ENCODE measurements at places on chromosomes 3 and 15.

DNA sequence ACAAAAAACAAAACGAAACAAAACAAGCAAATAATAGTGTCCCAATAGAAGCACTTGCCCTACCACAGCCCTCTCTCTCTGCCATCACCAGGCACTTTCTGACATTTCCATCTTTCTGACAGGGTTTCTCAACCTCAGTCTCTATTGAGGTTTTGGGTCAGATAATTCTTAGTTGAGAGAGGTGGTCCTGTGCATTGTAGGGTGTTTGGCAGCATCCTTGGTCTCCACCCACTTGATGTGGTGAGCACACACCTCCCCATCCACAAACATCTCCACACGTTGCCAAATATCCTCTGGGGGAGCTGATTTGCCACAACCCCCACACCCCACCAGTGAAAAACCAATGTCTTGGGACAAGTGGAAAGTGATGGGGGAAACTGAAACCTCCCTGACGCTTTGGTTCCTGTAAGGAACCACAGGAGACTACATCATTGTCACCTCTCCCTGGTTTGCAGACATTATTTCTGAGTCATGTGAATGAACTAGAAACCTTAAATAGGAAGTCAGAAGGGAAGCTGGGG, 733.7 kb upstream of the CFAP20DC start:
- DNase-seq = no peak

DNA sequence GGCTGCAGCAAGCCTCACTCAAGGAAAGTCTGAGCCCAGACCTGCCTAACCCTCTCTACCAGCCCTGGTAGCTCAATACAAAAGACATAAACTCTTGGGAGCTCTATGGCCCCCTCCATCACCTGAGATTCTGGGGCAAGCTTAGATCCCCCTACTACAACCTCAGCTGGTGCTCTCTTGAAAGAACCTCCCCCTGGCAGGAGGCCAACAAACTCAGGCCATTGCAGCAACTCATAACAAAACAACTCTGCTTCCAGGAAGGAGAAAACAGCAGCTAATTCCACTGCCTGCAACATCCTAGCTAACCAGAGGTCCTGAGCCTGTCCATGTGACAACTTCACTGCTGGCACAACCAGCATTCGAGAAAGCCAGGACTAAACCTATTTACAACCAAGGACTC, 169.2 kb downstream of the ROBO1 start:
- DNase-seq = no peak

- DNase-seq = no peak
Observed at GRCh38 chr3:112035241-112035640, 705 bp downstream of the TMPRSS7 start.

DNA sequence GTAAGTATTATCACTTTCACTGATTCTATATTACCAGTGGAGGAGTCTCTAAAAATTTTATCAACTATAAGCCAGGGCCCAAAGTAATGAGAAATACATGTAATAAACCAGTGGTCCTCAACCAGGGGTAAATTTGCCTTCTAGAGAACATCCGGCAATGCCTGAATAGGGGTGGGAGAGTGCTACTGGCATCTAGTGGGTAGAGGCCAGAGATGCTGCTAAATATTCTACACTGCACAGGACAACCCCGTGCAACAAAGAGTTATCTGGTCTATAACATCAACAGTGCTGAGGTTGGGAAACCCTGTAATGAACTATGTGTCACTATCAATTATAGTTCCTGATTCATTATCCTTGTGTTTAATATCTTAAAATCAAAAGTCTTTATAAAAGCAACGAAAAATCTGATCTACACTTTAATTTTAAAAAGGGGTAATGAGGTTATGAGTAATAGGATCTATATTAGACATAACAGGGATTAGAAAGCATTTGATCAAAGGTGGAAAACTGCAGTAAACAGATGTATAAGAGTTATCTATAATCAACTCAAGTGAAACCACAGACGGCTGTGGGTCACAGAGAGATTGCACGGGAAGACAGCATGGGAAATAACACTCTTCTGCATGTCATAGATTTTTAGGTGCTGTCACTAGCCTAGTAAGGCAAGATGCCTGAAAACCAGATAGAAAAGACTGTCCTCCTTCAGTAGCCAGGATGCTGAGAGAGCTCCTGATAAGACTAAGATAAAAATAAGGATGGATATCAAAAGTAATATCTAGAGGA, 2.0 kb downstream of the LYSMD2 start:
- no peak for DNase-seq

- DNase-seq = no peak
Observed at GRCh38 chr3:70006089-70006488, 6.6 kb downstream of the SAMMSON start.

- no peak for DNase-seq
Observed at GRCh38 chr15:77773903-77774302, 141.2 kb upstream of the LINGO1 start.

DNA sequence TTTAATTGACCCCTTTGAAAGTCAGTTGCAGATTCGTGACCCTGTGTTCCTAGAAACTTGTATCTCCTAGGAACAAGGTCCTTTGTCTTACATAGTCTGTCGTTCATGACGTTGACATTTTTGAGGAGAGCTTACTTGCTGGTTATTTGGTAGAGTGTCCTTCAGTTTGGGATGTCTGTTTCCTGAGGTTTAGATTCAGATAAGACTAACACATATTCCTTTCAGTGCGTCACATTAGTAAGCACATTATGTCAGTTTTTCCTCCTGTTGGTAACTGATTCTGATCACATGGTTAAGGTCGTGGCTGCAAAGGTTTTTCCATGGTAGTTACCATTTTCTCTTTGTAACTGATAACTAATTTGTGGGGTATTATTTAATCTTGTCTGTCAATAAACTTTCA, 80.8 kb downstream of the PCCB start:
- DNase-seq = no peak

GRCh38 chr15:81084716-81085115, 49.4 kb upstream of the CFAP161 start:
- no peak for DNase-seq

GRCh38 chr3:14240366-14240765, 61.7 kb downstream of the LSM3 start:
- DNase-seq = no peak

GRCh38 chr3:55947406-55947805, 460.3 kb upstream of the WNT5A start:
- DNase-seq = no peak

DNA sequence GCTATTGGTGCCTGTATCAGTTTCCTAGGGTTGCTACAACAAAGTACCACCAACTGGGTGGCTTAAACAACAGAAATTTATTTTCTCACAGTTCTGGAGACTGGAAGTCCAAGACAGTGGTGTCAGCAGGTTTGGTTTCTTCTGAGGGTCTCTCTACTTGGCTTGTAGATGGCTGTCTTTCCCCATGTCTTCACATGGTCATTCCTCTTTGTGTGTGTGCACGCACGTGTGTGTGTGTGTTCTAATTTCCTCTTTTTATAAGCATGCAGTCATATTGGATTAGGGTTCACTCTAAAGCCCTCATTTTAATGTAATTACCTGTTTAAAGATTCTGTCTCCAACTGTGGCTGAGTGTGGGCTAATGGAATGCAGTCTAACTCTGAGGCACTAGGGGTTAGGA, 182.5 kb downstream of the SPATA16 start:
- no peak for DNase-seq

DNA sequence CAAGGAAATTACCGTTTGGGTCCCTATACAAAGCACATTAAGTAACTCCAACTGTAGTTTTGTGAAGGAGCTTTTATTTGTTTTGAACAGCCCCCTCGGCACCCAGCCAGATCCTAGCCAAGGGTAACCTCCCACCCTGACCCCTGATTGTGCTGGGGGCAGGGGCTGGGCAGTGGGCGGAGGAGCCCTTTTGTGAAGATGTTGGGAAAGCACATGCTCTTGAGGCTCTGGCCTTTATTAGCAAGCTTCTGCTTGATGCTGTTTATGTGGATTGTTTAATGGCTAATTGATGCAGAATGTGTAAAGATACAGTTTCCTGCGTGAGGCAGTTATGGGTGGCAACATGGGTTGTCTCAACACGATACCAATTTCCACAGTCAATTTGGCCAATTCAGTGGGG, 136.5 kb downstream of the MAP2K5 start:
- no peak for DNase-seq

DNA sequence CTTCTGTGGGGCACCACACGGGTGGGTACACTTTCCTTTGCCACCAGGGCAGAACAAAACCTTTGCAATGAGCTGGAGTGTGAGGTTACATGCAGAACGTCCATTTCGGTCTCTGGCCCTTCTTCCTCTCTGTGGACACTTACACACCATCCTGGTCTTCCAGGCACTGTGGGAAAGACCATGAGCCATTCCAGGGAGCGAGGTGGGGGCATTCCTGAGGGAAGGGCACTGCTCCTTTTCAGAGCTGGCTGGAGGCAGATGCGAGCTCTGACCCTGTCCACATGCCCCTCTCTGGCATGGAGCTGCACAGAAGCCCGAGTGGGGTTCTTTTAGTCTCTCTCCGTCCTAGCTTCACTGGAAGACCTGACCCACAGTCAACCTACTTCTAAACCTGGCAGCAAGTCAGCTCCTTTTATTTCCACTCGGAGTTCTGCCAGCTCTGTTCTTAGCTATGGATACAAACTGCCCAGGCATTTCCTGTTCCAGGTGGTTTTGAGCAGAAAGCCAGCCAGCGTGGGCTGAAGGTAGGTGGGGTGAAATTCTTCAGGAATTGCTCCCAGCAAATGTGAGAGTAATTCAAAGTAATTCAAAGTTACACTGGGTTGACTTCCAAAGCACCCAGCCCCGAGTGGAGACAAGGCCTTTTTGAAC, 281.4 kb downstream of the ADAMTS17 start:
- no peak for DNase-seq

DNA sequence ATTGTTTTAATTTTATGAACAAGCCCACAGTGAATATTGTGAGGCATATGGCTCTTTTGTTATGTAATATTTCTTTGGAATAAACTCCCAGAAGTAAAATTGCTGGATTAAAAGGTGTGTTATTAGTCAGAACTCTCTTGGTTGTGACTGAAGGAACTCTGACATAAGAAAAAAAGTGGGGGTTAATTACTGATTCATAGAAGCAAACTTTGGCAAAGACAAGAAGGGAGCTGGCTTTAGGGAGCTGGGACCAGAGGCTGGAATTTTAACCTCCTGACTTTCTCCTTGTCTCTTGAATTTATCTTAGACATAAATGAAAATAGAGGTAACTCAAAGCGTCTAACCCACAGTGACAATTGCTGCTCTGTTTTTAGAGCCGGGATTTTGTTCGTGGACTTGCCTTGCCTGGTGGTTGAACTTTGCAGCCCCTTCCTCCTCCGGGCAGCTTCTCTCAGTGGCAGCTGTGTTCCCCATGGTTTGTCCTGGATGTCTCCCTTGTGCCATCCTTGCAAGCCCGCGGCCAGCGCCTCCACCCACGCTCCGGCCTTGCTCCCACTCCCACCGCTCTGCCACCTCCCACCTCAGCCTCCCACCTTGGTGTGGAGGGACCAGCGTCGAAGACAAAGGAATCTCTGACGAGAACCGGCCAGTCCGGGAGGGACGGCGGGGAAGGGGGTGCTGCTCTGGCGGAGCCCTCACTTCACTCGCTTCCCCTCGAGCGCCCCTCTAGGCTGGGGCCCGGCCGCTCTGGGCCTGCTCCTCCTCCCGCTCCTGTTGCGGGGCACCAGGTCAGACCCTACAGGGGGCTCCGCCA, 28.0 kb downstream of the ARHGAP31 start:
- DNase-seq = no peak

DNA sequence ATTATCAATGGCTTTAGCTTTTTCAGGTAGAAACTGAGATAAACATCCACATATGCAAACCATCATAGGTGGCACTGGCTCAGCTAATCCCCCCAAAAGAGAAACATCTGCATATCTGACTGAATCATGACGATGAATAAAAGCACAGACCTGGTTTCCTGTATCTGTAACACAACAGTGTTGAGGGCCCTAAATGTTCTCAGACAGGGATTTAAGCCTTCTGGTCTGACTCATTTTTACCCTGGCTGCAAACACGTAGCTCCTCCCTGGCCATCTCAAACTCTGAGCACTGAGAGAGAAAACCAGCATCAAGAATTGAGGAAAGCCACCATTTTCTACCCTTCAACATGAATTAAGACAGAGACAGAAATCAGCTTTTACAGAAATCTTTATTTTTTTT, 35.2 kb downstream of the GLB1 start:
- no peak for DNase-seq

DNA sequence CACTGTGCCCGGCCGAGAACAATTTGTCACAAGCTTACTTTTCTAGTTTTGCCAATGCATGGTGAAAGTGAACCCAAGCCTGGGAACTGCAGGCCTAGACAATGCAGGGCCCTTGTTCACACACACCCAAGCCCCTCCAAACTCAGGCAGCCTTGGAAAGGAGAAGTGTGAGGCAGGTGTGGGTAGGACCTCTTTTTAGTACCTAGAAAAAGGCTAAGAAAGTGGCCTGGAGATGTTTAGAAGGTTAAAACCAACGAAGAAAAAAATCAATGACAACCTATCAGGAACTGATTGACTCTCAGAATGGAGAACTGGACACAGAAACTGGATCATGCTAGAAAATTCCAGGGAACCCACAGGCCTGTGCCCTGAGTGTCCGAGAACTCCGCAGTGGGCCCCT, 18.8 kb downstream of the IDH2 start:
- no peak for DNase-seq

DNA sequence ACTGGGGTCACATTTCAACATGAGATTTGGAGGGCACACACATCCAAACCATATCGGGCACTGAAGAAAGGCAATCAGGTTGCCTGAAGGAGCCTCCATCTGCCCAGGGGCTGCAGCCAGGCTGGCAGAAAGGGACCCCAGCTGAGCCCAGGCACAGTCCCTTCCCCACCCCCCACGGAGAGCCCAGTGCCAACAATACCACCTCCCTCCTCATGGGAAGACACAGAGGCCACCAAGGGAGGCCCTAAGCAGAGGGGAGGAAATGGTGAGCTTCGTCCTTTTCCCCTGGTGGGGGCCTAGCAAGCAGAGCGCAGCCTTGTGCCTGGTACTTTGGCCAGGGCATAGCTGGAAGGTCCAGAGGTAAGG, 3.0 kb upstream of the STRA6 start:
- DNase-seq = no peak

DNA sequence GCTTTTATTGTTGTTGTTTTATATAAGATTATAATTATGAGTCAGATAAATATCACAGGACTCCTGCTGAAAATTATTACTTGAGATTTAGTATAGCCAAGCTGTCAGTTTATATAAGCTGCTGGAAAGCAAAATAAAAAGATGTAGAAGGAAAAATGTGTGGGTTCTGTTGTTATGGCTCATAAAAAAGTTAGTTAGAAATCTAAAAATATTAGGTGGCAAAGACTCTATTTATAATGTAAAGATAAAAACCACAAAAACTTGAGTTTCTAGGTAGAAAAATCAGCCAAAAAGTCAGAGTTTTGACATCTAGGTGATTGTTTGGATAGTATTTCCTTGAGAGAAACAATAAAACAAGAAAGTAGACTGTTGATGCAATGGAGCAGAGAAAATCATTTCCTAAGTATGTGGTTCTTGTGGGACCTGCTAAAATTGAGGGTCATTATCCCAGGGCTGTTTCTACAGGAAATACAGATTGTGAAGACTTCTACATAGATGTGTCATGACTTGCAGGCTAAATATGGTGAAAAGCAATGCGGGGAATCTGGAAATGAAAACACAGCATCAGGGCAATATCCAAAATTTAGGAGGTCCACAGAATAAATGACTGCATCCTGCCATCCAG, 1109.6 kb upstream of the CADM2 start:
- no peak for DNase-seq
